Posterior cingulate gyrus (tissue), 11 donors: ENCODE measurements at places on chromosomes 2 and 18.
A peak's percentile ranks its signal among the peaks of the same experiment; 100 is the strongest.

DNA sequence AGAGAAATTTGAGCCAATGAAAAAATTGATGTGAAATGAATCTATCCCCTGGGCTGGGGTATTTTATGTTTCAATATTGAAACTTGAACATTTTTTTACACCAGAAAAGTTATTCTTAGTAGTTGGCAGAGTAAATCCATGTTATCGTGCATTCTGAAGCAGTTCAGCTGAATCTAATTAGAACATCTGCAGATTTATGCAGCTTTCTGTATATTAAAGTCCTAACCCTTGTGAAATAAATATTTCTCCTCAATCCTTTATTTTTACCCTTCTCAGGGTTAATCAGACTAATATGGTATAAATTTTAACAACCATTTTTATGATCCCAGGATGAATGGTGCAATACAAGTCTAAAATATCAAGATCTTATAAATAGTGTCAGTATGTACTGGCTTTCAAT, 69.5 kb downstream of the CDH20 start:
- no peak for DNase-seq

DNA sequence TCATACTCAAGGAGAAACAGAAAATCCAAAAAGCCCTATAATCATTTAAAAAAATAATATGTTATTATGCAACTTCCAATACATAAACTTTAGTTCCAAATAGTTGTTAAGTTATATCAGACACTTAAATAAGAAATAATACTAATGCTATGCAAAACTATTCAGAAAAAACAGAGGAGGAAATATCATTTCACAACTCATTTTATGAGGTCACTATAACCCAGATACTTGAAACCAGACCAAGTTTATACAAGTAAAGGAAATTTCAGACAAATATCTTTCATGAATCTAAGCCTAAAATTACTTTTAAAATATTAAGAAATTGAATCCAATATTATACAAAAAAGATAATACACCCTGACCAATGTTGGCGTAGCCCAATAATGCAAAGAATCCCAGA, 260.8 kb downstream of the CD226 start:
- DNase-seq, result no peak

GRCh38 chr2:231397011-231397927, 1.8 kb downstream of the B3GNT7 start:
- no peak for DNase-seq

DNA sequence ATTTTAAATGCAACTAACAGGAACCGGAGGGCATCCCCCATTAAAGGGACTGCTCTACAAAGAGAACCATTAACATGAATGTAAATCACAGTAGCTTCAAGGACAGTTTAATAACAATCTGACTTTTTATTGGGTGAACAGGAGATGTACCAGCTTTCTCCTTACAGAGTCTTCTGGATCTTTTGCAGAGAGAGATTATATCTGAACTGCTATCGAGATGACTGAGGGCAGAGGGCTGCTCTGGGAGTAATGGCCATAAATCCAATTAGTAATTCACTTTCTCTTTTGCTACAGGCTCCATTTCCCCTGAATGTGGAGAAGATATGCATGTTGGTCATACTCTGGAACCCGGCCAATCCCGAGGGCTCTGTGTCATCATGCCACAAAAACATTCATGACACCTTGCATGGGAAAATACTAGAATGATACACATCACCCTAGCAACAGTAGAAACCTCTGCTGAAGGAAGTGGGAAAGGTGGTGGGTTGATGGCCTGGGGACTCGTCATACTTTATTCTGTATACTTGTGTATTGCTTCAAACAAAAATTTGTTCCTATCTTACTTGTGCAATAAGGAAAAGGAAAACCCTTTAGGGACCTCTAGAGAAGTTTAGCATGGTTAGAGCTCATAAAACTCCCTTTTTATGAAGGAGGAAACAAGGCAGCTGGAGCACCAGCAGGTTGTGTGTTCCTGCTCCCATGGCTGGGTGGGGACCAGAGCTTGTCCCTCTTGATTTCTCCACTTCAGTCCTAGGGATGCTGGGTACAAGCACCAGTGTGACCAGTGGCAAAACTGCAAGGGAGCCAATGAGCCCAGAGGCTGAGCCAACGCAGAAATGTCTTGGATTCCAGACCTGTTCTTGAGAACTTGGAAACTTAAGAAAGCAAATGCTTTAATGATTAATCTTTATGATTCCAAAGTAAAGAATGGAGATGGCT, 26.0 kb downstream of the CTAGE1 start:
- DNase-seq, result no peak

- peak; percentile 94 for DNase-seq
Measured at GRCh38 chr2:102020596-102021170, 28.9 kb downstream of the IL1R2 start.

- no peak for DNase-seq
Measured at GRCh38 chr2:104092886-104093285, 761.0 kb upstream of the POU3F3 start.

GRCh38 chr2:160394153-160394552, 99.5 kb downstream of the RBMS1 start:
- no peak for DNase-seq

GRCh38 chr2:96138179-96139145, at the start of gene ASTL:
Gene ASTL, minus strand, starts transcription at chr2:96138502. Its CDS starts 66 bp downstream, at chr2:96138436.
- DNase-seq, result no peak

DNA sequence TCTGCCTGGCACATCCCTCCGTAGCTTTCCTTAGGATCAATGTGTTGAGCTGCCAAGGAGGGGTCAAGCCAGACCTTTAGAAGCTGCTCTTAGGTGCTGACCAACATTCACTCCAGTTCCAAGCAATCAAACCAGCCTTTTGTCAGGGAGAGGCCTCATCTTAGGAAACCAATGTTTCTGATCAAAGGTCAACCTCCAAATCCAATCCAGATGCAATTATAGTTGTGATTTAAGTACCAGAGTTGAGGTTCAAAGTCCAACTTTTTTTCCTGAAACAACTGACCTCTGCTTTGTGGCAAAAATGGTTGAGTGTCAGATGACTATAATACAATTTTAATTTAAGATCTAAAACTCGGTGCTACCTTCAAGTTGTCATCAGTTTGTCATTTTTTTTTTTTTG, 303.4 kb downstream of the ALK start:
- no peak for DNase-seq

DNA sequence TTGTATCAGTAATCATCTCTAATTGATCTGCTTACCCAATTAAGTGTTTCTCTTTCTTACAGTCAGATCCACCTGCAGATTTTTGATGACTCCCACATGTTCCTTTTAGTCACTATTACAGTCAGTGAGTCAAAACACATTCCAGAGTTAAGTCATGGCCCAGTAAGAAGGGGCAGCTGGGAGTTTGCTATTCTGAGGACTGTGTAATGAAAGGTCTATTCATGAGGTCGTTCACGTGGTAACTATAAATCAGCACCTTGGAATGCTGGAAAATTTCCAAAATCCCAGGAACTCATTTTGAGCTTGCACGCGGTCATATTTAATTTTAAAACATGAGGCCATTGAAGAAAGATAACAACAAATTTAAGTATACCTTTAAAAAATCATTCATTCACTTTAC, 252.5 kb downstream of the XIRP2 start:
- no peak for DNase-seq

DNA sequence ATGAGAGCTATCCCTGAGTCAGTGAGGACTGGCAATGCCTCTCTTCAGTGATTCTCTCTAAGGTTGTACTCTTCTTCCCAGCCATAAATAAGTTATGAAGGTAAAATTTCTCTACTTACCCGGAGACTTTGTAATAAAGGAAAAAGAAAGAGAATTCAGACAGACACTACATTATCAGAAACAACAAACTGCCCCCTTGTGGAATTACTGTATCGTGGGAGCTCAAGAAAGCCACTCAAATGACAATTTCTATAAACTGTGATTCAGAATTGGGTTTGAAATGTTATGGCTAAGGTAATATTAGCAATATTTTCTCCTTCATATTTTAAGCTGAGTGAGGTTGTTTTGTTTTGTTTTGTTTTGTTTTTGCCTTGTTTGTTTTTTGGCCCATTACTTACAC, 155.8 kb upstream of the TANK start:
- no peak for DNase-seq

DNA sequence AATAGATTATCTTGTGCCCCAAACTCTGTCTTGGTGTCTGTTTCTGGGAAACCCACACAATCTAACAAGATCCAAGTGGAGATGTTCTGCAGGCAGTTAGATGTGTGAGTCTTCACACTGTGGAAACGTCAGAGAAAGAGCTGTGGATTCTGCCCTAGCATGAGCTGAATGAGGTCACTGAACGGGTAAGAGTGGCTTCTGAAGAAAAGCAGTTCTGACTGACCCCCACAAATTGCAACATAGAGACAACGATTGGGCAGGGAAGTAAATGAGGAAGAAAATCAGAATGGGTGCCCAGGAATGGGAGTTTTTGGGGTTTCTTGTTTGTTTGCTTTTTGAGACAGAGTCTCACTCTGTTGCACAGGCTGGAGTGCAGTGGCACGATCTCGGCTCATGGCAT, 12.9 kb upstream of the RPL37A start:
- no peak for DNase-seq

- DNase-seq, result no peak
Measured at GRCh38 chr2:74429487-74430451, 8.2 kb downstream of the WDR54 start.

DNA sequence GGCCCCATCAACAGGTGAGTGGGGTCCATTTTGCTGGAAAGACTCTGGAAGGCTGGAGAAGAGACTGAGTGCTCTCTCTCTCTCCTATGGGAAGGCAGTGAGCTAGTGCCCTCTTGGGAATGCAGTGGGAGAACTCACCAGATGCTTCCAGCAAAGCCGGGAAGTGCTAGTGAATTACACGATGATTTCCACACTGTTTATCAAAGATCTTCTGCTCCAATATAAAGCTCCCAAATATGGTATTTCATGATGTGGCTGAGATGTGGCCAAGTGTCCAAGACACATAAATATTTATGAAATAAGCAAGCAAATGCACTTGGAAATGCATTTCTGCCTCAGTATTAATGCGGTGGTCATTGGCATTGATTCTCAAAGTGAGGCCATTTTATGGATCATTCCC, 135.9 kb downstream of the VAPA start:
- DNase-seq, result no peak

DNA sequence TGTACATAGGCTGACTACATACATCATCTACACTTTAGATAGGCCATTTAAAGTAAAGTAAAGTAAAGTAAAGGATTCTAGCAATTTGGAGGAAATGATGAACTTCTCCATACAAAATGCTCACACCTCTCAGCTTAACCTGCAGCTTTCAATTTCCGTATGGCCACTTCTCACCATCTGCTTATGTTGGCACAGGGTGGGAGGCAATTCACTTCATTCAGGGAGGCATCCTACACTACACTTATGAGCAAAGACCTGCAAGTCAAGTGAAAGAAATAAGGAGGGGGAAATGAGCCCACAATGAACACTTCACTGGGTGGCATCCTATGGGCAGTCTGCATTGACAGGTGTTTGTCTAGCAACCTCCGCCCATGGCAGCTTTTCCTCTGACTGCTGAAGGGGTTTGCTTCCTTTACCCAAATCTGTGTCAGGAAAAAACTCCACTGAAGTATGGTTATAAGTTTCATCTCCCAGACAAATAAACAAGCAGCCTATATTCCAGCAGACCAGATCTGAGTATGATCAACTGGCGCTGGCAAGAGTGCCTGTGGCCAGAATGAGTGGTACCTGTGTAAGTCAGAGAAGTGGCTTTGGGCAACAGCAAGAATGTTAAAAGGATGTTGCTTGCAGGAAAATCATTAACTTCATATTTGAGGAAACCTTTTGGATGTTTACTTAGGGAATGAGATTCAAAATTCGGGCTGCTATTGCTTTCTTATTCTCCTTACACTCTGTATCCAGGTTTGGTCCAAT, 449.1 kb downstream of the TGIF1 start:
- no peak for DNase-seq

DNA sequence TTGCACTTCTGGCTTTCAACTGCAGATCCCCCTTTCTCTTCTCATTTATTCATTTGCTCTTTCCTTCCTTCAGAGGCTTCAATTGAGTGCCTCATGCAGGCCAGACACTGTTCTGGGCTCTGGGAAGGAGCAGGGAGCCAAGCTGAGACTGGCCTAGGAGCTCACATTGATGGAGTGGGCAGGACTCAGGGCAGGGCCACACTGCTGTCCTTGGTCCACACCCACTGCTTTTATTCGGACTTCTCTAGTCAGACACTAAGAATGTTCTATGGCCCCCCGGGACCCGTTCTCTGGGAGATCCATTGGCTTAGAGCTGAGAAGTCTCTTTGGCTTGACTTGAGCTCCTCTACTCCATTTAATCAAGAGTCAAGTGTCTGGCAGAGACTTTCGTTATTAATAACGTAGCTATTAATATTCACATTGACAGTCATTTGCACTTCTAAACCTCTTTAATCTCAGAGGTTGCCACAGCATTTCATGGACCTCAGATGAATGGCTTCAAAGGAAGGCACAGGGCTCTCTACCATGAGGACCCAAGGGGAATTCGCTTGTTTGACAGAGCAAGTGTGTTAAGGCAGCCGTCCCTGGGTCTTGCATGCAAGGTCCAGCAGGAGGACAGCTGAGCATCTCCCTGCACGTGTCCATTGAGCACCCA, 20.1 kb downstream of the SH3RF3 start:
- no peak for DNase-seq

DNA sequence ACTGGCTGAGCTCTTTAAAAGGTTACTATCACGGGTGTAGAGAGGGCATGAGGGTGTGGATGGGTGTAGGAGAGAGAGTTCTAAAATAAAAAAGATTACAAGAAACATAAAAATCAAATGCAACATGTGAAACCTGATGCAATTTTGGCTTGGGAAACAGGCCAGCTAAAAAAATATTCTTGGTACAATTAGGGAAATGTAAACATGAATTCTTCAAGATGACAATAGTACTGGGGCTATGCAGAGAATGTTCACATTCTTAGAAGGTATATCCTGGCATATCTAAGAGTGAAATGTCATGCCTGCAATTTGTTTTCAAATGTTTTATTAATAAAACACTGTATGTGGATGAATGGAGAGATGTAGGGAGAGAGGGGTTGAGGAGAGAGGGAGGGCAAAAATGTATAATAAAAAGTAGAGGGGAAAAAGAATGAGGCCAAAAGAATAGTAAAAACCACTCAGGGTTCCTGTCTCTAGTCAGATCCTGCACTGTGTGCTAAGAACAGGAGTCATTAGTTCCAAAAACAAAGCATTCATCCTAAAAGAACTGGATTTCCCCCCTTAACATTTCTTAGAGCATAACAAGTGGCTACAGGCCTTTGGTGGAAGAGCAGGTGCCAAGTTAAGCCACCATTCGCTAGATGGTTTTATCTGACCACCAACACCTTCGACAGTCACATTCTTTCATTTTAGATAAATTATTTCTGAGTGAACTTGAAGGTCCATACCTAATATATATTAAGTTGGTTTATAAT, 77.3 kb downstream of the LPIN2 start:
- no peak for DNase-seq

DNA sequence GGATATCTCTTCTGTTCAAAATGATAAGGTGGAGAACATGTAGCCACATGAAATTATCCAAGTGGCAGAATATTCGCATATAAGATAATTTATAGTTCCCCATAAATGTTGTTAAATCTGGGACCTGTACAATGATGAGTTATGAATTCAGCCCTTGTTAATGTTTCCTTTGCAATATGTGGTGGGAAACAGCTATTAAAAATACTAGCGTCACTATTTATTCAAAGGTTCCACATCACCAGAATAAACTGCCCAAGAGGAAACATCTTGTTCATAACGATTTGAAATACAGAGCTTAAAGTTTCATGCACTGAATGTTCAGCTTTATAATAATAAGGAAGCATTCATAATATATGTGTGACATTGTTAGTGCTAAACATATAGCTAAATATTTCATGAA, 223.9 kb upstream of the TCF4 start:
- no peak for DNase-seq

- DNase-seq, result no peak
Measured at GRCh38 chr2:98504381-98505109, 59.9 kb downstream of the INPP4A start.

- no peak for DNase-seq
Measured at GRCh38 chr2:141824790-141825189, 306.0 kb downstream of the LRP1B start.
